NCI-H1092 (cell line): ENCODE measurements at places on chromosomes 13 and 19.

GRCh38 chr13:110561344-110562035 lies at the start of gene RAB20:
Gene RAB20, minus strand, starts transcription at chr13:110561722. Its CDS starts 203 bp downstream, at chr13:110561519.
- DNase-seq, result no peak

DNA sequence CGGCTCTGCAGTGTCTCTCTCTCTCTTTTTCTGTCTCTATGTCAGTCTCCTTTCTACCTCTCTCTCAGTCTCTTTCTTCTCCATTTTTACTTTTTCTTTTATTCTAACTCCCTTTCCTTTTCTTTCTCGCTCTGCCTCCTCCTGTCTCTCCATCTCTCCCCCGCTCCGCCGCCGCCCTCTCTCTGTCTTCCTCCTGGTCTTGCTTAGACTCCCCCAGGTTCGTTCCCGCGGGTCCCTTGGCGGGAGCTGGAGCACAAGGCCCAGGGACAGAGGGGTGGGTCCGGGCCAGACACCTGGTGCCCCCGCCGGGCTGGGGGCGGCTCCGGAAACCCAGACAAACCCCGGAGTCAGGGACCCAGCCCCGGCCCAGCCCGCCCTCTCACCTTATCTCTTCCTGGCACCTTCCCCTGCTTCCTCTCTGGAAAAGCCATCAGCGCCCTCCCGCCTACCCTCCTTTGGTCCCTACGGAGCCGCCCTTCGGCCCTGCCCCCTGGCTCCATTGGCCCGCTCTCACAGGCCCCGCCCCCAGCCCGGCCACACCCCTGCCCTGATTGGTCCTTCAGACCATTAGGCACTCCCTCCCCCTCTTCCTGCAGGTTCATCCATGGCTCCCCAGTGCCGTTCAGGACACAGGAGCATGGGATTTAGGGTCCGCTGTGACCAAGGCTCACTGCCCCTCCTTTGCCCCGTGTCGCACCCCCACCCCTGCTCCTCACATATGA lies 15.4 kb upstream of the NOP53 start:
- DNase-seq, result no peak

- DNase-seq, result no peak
Measured at GRCh38 chr19:33159893-33160292, 28.0 kb downstream of the WDR88 start.

DNA sequence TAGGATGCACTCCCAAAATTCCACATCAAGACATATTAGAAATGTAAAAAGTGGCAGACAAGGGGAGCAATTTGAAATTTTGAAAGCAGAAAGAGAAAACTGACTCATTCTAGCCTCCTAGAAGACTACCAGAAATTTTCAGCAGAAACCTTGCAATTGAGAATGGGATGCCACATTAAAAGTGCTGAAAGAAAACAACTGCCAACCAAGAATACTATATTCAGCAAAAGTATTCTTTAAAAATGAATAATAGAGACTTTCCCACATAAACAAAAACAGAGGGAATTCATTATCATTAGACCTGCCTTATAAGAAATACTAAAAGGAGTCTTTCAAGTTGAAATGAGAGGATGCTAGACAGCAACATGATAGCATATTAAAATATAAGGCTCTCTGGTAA lies 78.3 kb upstream of the HTR2A start:
- no peak for DNase-seq

GRCh38 chr13:36395280-36395679 lies 37.0 kb upstream of the CCNA1 start:
- no peak for DNase-seq

DNA sequence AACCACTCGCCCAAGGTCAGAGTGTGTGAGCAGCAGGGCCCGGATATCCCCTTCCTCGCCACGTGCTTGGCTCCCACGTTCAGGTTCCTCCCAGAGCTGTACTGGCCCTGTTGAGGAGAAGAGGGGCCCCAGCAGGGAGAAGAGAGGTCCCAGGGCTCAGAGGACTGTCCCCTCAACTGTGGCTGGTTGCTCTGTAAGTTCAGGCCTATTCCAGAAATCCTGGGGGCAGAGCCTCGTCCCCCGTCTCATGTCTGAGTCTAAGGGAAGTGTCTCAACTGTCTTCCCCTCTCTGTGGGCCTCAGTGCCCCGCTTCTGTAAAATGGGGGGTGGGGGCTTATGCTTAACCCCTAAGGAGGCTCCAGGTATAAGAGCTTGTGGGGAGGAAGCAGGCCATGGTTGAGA lies 3.9 kb downstream of the PPP5C start:
- DNase-seq, result no peak

GRCh38 chr19:33402421-33403220 lies 29.1 kb downstream of the CEBPG start:
- DNase-seq, result no peak

- no peak for DNase-seq
Measured at GRCh38 chr13:57946361-57946760, 314.8 kb downstream of the PCDH17 start.

DNA sequence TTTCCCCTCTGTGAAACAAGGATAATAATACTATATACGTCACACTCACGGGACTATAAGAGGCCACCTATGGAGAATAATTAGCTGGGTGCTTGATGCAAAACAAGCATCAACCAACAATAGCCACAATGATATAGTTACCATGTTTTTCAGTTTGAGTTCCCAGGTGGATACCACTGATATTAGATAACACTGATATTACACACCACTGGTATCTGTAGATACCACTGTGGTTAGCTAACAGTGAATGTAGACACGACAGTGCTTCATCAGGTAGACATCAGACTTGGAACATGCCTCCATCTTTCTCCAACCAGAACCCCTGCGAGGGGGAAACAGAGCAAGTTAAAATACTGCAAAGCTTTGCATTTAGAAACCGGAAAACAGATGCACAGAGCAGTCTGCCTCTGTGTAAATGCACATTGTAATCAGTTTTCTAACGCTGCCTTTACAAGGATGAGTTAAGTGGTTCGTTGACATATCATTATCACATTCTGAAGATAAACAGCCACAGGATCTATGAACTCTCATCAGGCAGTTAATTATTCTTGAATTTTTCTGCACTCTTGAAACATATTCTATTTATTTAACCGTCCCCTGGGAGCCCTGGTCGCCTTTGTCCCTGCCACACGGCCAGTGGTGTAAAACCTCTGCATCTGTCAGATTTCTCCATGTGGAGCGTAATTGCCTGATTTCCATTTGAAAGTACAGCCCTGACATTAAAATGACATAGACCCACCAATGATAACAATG lies 80.7 kb downstream of the RNASEH2B start:
- peak; percentile 54 for DNase-seq

- DNase-seq, result no peak
Measured at GRCh38 chr19:54207983-54208783, 7.5 kb downstream of the RPS9 start.

GRCh38 chr19:42066075-42066754 lies 3.8 kb downstream of the GRIK5 start:
- DNase-seq, result no peak

DNA sequence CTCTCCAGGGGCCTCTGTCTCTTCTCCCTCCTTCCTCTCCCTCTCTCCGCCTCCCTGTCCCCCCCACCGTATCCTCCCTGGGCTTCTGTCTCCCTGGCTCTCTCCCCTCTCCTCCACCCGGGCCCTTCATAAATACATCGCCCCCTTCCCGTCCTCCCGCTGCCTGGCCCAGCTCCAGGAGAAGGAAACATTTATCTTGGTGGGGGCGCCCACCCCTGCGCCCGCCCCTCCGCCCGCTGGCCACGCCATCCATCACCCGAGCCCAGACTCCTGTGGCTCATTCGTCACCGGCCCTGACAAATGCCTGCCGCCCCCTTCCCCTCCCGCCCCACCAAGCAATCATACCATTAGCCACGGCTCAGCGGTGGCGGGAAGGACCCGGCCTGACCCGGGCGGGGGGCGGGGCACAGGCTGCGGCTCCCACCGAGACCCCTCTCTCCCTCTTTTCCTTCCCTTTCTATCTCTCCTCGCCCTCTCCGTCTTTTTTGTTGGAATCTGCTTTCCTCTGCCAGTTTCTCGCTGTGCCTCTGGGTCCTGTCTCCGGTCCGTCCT lies 2.6 kb upstream of the MEIS3 start:
- no peak for DNase-seq

DNA sequence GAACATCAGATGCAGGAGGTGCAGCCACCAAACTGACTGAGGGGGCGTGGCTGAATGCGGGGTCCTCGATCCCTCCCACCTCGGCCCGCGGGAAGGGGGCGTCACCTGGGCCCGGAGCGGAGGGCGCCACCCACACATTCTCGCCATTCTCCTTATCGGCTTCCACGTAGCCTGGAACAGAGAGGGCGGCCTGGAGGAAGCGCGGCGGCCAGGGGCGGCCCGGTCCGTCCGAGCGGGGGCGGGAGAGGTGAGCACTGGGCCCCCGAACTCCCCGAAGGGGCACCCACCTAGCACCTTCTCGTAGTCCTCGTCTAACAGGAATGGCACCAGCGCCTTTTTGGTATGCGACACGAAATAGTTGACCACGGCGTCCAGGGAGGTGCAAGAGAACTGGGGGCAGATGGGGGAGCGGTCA lies 11.8 kb downstream of the STAP2 start:
- DNase-seq, result no peak

GRCh38 chr19:14127176-14127575 lies 9.2 kb downstream of the ASF1B start:
- DNase-seq, result no peak

DNA sequence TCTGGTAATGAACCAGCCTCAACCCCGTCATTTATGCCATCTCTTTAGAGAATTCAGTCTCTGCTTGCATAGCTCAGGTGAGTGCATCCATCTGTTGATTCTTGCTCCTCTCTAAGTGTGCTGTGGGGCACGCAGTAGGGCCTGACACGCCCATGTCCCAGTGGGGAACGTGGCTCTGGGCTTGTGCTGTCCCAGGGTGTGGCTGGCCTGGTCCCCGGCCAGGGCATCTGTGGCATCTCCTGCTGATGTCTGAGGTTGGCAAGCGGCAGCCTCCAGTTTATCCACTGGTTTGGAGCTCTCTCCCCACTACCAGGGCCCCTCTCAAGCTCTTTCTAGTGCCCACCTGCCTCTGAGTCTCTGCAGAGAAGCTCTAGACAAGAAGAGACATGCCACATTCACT lies 146.6 kb upstream of the GJB6 start:
- DNase-seq, result no peak

GRCh38 chr13:88958821-88959220 lies 1287.7 kb downstream of the SLITRK5 start:
- DNase-seq, result no peak

GRCh38 chr19:30784850-30785457 lies 412.8 kb downstream of the ZNF536 start:
- no peak for DNase-seq

DNA sequence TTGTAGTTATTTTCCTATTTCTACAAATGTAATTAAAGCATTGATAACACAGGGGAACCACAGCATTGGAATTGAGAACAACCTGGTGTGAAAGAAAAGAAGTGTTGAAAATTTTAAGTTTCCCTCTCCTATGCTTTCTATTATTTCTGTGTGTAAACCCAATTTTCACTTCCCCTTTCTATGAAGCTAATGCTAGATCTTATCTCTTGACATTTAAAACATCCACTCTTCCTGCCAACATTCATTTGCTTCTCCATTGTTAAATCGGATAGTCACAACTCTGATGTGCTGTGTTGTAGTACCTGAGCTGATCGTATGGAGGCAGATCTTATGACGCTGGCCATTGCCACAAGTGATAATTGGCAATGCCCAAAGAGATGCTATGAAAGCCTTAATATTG lies 203.0 kb downstream of the ITGBL1 start:
- DNase-seq, result no peak

GRCh38 chr13:43110036-43110435 lies 86.7 kb downstream of the DNAJC15 start:
- DNase-seq, result no peak

DNA sequence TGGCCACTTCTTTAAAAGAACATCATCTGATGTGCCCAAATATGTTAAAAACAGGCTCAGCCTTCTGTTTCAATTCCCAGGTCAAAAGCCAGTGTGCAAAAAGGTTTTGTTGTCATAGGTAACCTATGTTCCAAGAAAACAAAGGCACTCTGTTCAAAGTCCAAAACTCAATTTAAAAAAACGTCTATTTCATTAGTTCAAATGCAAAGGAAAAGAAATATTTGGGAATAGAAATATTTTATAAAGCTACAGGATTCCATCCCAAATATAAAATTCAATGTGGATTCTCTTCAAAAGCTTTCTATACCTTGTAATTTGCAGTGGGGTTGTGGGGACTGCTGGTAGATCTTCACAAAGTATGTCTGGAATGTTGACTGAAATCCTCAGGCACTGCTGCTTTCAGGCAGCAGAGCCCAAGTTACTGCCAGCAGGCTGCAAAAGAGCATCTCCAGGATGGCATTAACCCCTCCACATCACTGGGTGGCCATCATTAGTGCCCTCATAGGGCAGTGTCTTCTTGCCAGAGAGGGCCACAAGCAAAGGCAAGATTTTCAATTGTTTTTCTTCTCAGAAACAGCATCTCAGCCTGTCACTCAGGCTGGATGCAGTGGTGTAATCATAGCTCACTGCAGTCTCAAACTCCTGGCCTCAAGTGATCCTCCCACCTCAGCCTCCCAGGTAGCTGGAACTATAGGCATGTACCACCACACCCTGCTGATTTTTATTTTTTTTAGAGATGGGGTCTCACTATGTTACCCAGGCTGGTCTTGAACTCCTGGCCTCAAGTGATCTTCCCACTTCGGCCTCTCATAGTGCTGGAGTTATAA lies 22.8 kb upstream of the STK24 start:
- DNase-seq, result no peak

- DNase-seq, result no peak
Measured at GRCh38 chr13:82477436-82477835, 1404.8 kb downstream of the SLITRK1 start.

GRCh38 chr19:35161434-35161743 lies 6.9 kb downstream of the FXYD5 start:
- no peak for DNase-seq

GRCh38 chr19:55467236-55468053 lies 2.9 kb upstream of the C19orf85 start:
- no peak for DNase-seq

DNA sequence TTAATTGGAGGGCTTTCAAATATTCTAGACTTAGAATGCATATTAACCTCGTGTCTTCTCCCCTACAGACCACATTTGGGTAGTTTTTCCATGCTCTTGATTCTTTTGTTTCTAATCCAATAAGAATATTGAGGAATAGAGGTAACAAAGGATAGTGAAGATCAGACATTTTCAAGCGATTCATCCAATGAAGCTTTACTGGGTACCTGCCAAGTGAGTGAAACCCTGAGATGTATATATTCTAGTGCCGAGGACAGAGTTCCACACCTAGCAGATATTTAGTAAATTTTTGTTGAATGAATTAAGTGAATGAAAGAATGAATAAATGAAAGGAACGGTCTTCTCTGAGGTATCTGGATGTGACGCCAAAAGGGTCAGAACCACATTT lies 442 bp upstream of the RFC3 start:
- DNase-seq, result no peak
